ENCODE measurements at places on chromosomes 5 and 9.

GRCh38 chr9:124436320-124436719, 13.9 kb upstream of the ADGRD2 start:
- no peak for DNase-seq

GRCh38 chr5:53068291-53068836, 41.2 kb downstream of the MOCS2 start:
- DNase-seq: no peak

GRCh38 chr5:56475689-56476486, 242.8 kb upstream of the ANKRD55 start:
- DNase-seq: no peak

- DNase-seq: no peak
These were observed 553.2 kb downstream of the MAT2B start for GRCh38 chr5:164058621-164059020.

DNA sequence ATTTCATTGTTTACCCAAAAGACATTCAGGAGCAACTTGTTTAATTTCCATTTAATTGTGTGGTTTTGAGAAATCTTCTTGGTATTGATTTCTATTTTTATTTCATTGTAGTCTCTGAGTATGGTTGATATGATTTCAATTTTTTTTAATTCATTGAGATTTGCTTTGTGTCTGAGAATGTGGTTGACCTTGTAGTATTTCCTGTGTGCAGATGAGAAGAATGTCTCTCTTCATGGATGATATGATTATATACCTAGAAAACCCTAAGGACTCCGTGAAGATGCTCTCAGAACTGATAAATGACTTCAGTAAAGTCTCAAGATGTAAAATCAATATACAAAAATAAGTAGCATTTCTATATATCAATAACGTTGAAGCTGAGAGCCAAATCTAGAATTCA, 202.4 kb upstream of the CDH9 start:
- no peak for DNase-seq

- peak; percentile 5 for DNase-seq
These were observed 18.1 kb downstream of the IRF1 start for GRCh38 chr5:132472431-132472830.

DNA sequence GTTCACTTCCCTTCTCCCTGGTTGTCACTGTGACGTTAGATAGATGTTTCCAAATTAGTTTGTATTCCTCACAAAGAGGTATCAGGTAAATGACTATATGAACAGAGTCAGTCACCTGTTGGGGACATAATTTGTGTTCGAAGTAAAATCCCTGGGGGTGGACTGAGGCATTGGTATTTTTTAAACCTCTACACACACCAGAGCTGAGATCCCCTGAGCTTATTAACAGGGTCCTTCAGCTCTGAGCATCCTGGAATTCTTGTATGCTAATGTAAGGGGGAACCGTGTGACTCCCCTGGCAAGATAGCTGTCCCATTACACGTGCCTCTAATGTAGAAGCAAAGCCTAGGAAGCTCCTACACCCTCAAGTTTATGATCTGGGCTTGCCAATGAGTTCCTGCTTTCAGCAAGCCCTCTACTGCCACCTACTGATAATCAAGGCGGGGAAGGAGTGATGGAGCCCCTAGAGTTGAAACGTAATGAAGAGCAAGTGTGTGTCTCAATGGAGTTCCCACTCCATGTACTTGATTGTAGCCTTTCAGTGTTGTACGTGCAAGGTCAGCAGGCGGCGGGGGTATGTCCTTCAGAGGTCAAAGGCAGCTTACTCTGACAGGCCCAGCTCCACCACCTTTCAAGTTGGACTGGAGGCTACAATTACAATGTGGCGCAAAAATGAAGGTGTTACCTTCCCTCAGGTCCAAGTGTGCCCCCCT, 14.4 kb downstream of the PRKACG start:
- DNase-seq: peak; percentile 82

DNA sequence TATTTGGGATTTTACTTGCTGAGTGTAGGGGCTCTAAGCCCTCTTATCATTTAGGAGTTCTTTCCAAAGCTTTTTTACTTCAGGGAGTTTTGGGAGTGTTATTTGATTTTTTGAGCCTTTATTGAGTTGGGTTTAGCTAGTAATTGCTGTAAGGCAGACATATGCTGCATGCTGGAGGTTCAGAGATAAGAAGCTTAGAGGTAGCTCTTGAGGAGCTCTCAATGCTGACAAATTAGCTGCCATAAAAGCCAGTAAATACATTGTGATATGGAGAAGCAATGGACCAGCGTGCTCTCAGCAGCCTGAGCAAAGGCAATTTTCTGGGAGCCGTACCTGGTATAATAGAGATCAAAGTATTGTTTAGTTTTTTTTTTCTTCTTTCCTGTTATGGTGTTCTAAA, 11.6 kb downstream of the ARHGEF28 start:
- no peak for DNase-seq

Measured in activated CD4-positive, alpha-beta T cell treated with anti-CD3 and anti-CD28 coated beads, Interleukin-2, amount 10 ng/mL, durations not matched to agents 7 days and 5 days (primary cell).